Uterine smooth muscle cell (primary cell): ENCODE measurements at places on chromosomes 2 and 18. TPM values are rescaled to one million over a fixed set of nuclear protein-coding genes. Genes with fewer than 3 reads are reported as not detected.

BIRC6 gene
- 171 and 206 TPM in 2 replicates for total RNA-seq

RUFY4 gene
- not detected in 2 replicates for total RNA-seq

GALNT13 gene
- 0.87 and 2.2 TPM in 2 replicates for total RNA-seq

DOCK10 gene
- total RNA-seq: 71.6 and 113 TPM in 2 replicates

SERPINB10 gene
- 0.25 and 1.00 TPM in 2 replicates for total RNA-seq

ACMSD gene
- not detected in 2 replicates for total RNA-seq

MAP2 gene
- 2.4 and 13.4 TPM in 2 replicates for total RNA-seq

LYG2 gene
- not detected in 2 replicates for total RNA-seq

VWC2L gene
- under 0.01 TPM in 1 of 2 replicates, not detected in the other for total RNA-seq

KCNS3 gene
- 9.6 and 10.9 TPM in 2 replicates for total RNA-seq

PTPRN gene
- total RNA-seq: 9.0 and 58.1 TPM in 2 replicates

PROC gene
- total RNA-seq: not detected in 2 replicates

DCAF17 gene
- 20.4 and 29.9 TPM in 2 replicates for total RNA-seq

GCG gene
- not detected in 2 replicates for total RNA-seq

C2orf81 gene
- 1.00 and 1.4 TPM in 2 replicates for total RNA-seq

ACADL gene
- 0.11 and 0.50 TPM in 2 replicates for total RNA-seq

UGT1A9 gene
- not detected in 2 replicates for total RNA-seq

MYOM1 gene
- total RNA-seq: 0.22 and 0.62 TPM in 2 replicates

CHRNG gene
- total RNA-seq: not detected in 2 replicates

MAP3K19 gene
- not detected in 2 replicates for total RNA-seq

SERPINB7 gene
- total RNA-seq: 79.4 and 136 TPM in 2 replicates

CTNNA2 gene
- 0.11 TPM in 1 of 2 replicates, not detected in the other for total RNA-seq

GNLY gene
- total RNA-seq: under 0.01 TPM in 1 of 2 replicates, not detected in the other

CCT4 gene
- 211 and 271 TPM in 2 replicates for total RNA-seq

TDRD15 gene
- total RNA-seq: not detected in 2 replicates

STEAP3 gene
- total RNA-seq: 23.6 and 33.5 TPM in 2 replicates

UGT1A10 gene
- total RNA-seq: 0.11 TPM in 1 of 2 replicates, not detected in the other

RFTN2 gene
- 1.7 and 4.2 TPM in 2 replicates for total RNA-seq
